ENCODE measurements at places on chromosomes 2 and 18. TPM values are rescaled to one million over a fixed set of nuclear protein-coding genes. Genes with fewer than 3 reads are reported as not detected.

DNA sequence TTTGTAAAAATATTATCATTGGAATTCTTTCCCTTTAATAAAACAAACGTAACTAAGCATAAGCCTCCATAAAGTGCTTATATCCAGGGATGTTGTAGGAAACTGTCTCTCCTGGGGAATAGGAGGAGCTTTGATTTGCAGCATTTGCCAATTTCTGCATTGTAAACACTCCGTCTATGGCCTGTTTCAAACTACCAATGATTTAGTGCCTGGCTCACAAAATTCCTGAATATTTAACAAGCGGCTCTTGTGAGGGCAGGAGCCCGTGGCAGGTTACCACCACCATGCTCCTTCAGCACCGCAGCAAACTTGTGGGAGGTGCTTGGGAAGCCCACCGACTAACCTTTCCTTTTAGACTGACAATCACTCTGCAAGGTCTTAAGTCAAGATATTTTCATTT is 520.3 kb downstream of the SOX11 start:
- H3K27me3 ChIP-seq = no peaks in the 10 kb centered on the region
- no peaks in the 10 kb centered on the region for H3K36me3 ChIP-seq
- H3K4me1 ChIP-seq = no peaks in the 10 kb centered on the region
- H3K4me3 ChIP-seq = no peak overlapping the region
- H3K27ac ChIP-seq = no peak overlapping the region

GRCh38 chr2:13308989-13309388 is 592.3 kb downstream of the TRIB2 start:
- H3K27ac ChIP-seq = no peak overlapping the region
- H3K36me3 ChIP-seq = no peaks in the 10 kb centered on the region
- no peaks in the 10 kb centered on the region for H3K27me3 ChIP-seq
- no peak overlapping the region for H3K4me3 ChIP-seq
- no peak for DNase-seq

GRCh38 chr2:149187057-149187456 is 143.3 kb upstream of the LYPD6 start:
- no peaks in the 10 kb centered on the region for H3K36me3 ChIP-seq
- H3K4me1 ChIP-seq = no peaks in the 10 kb centered on the region
- no peak overlapping the region for H3K4me3 ChIP-seq
- H3K27me3 ChIP-seq = no peaks in the 10 kb centered on the region

DNA sequence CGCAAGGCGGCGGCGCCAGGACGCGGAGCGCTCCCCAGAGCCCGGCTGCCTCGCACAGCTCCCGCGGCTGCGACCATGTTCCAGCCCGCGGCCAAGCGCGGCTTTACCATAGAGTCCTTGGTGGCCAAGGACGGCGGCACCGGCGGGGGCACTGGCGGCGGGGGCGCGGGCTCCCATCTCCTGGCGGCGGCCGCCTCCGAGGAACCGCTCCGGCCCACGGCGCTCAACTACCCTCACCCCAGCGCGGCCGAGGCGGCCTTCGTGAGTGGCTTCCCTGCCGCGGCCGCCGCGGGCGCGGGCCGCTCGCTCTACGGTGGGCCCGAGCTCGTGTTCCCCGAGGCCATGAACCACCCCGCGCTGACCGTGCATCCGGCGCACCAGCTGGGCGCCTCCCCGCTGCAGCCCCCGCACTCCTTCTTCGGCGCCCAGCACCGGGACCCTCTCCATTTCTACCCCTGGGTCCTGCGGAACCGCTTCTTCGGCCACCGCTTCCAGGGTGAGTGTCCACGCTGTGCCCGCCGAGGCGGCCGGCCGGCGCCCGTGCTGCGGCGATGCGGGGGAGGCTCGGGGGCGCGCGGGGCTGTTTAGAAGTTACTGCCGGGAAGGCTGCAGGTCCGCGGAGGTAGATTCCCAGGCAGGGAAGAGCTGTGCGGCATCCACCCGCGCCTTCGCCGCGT is 696 bp downstream of the EMX1 start:
- H3K36me3 ChIP-seq = no peaks in the 10 kb centered on the region
- peak overlapping the region; percentile 18 for H3K4me3 ChIP-seq
- peaks cover 89% of the 10 kb centered on the region for H3K27me3 ChIP-seq

GRCh38 chr2:12767541-12767940 is 50.8 kb downstream of the TRIB2 start:
- no peak overlapping the region for H3K4me3 ChIP-seq
- no peaks in the 10 kb centered on the region for H3K27me3 ChIP-seq
- DNase-seq = no peak

TEKT4 gene
- not detected for total RNA-seq

RIOK3 gene
- 82.3 TPM for total RNA-seq

ARHGAP28 gene
- total RNA-seq = 13.8 TPM

- no peak overlapping the region for H3K27ac ChIP-seq
- H3K4me1 ChIP-seq = no peaks in the 10 kb centered on the region
- DNase-seq = no peak
- no peak overlapping the region for H3K4me3 ChIP-seq
- no peaks in the 10 kb centered on the region for H3K36me3 ChIP-seq
- no peaks in the 10 kb centered on the region for H3K27me3 ChIP-seq
Observed at GRCh38 chr2:122481717-122482116, 726.3 kb downstream of the TSN start.

DNA sequence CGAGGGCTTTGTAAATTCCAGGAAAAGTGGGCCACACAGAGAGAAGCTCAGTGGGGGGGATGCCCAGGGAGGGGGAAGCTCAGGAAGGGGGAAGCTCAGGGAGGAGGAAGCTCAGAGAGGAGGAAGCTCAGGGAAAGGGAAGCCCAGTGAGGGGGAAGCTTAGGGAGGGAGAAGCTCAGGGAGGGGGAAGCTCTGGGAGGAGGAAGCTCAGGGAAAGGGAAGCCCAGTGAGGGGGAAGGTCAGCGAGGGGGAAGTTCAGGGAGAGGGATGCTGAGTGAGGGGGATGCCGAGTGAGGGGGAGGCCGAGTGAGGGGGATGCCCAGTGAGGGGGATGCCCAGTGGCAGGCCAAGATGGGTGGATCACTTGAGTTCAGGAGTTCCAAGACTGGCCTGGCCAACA is 821 bp upstream of the CHRNG start:
- peak; percentile 66 for DNase-seq
- no peaks in the 10 kb centered on the region for H3K4me1 ChIP-seq
- no peak overlapping the region for H3K27ac ChIP-seq
- H3K36me3 ChIP-seq = no peaks in the 10 kb centered on the region
- H3K4me3 ChIP-seq = no peak overlapping the region

GRCh38 chr2:142866426-142866825 is 11.0 kb upstream of the KYNU start:
- peaks cover 20% of the 10 kb centered on the region for H3K4me1 ChIP-seq
- no peak for DNase-seq
- no peak overlapping the region for H3K4me3 ChIP-seq
- no peaks in the 10 kb centered on the region for H3K27me3 ChIP-seq
- no peaks in the 10 kb centered on the region for H3K36me3 ChIP-seq

- H3K36me3 ChIP-seq = no peaks in the 10 kb centered on the region
- H3K4me1 ChIP-seq = no peaks in the 10 kb centered on the region
- no peak overlapping the region for H3K4me3 ChIP-seq
- no peak overlapping the region for H3K27ac ChIP-seq
- no peak for DNase-seq
- H3K27me3 ChIP-seq = no peaks in the 10 kb centered on the region
Observed at GRCh38 chr2:98895221-98895620, 40.8 kb downstream of the CRACDL start.

- H3K4me3 ChIP-seq = no peak overlapping the region
- no peak overlapping the region for H3K27ac ChIP-seq
- H3K4me1 ChIP-seq = no peaks in the 10 kb centered on the region
- no peak for DNase-seq
- H3K36me3 ChIP-seq = no peaks in the 10 kb centered on the region
- H3K27me3 ChIP-seq = no peaks in the 10 kb centered on the region
Observed at GRCh38 chr18:3305933-3306332, 44.0 kb downstream of the MYL12B start.

DNA sequence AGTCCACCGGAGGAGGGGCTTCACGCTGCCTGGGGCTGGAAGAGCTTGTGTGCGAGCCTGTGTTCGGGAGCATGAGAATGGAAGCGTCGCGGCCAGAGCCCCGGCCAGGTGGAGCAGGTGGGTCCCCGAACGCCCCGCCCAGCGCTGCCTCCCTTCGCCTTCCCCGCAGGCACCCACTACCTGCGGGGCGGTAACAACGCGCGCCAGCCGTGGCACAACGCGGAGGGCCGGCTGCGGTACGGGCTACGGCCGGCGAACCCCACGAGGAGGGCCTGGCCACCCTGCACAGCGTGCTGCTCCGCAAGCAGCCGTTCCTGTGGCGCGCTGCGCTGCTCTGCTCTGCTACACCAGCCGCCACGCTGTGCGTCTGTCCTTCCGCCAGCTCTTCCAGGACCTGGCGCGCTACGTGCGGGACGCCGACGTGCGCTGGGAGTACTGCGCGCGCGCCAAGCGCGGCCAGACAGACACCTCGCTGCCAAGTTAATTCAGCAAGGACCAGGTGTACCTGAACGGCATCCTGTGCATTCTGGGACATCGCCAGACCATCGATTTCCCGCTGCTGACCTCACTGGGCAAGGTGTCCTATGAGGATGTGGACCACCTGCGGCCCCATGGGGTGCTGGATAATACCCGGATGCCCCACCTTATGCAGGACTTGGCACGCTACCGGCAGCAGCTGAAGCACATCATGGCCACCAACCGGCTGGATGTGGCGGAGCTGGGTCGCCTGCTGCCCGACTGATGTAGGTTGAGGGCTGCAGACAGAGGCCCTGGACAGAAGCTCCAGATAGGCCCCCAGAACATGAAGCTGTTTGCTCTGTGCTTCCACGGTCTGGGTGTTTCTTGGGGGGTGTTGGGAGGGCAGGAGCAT is 200.6 kb downstream of the NAPG start:
- no peak overlapping the region for H3K27ac ChIP-seq
- H3K4me1 ChIP-seq = no peaks in the 10 kb centered on the region
- no peaks in the 10 kb centered on the region for H3K36me3 ChIP-seq
- no peak for DNase-seq
- H3K4me3 ChIP-seq = no peak overlapping the region

GRCh38 chr18:34330308-34330707 is 105.6 kb upstream of the NOL4 start:
- no peaks in the 10 kb centered on the region for H3K36me3 ChIP-seq
- no peak for DNase-seq
- no peaks in the 10 kb centered on the region for H3K27me3 ChIP-seq
- no peak overlapping the region for H3K4me3 ChIP-seq
- H3K4me1 ChIP-seq = no peaks in the 10 kb centered on the region

DNA sequence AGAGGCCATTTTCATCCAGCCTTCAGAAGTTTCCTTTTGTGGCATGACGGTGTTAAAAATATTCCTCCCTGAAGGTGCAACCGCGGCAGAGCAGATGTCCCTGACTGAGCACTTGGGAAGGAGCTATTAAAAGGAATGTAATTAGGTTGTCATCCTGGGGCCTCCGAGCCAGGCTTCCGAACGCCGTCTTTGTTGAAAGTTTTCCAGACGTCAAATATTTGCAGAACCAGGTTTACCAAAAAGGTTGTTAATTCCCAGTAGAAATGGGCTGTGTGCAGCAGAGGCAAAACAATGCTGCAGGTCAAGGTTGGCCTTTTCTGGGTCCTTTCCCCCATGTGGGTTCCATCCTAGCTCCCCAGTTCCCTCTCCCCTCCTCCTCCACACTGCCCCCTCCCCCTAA is 110.0 kb upstream of the STPG4 start:
- H3K4me3 ChIP-seq = no peak overlapping the region
- no peaks in the 10 kb centered on the region for H3K27me3 ChIP-seq
- H3K36me3 ChIP-seq = no peaks in the 10 kb centered on the region
- H3K27ac ChIP-seq = no peak overlapping the region

DNA sequence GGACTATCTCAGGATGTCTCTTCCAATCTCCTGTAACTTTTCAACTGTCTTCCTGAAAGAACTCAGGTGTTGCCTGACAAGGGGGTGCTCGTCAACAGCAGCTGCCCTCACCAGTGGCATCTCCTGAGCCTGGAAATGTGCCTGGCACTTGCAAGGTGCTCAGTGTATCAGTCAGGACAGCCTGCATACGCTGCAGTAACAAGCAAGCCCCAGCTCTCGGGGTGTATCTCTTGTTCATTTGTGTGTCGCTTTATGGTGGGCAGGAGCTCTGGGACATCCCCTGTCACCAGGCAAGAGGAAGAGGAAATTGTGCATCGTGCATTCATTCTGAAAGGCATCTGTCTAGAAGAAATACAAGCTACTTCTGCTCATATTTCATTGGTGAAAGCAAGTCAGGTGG is 263.1 kb downstream of the DCDC2C start:
- no peak overlapping the region for H3K4me3 ChIP-seq
- H3K4me1 ChIP-seq = no peaks in the 10 kb centered on the region
- H3K27ac ChIP-seq = no peak overlapping the region
- no peak for DNase-seq

GRCh38 chr18:36186461-36187192 is 670 bp upstream of the MOCOS start:
- H3K4me3 ChIP-seq = peak overlapping the region; percentile 74
- peaks cover 25% of the 10 kb centered on the region for H3K27me3 ChIP-seq
- peak; percentile 80 for DNase-seq
- no peak overlapping the region for H3K27ac ChIP-seq
- H3K4me1 ChIP-seq = peaks cover 33% of the 10 kb centered on the region
- no peaks in the 10 kb centered on the region for H3K36me3 ChIP-seq

- H3K4me3 ChIP-seq = no peak overlapping the region
- H3K27me3 ChIP-seq = no peaks in the 10 kb centered on the region
- no peaks in the 10 kb centered on the region for H3K36me3 ChIP-seq
Observed at GRCh38 chr2:174846941-174847938, 83.0 kb upstream of the CHRNA1 start.

DNA sequence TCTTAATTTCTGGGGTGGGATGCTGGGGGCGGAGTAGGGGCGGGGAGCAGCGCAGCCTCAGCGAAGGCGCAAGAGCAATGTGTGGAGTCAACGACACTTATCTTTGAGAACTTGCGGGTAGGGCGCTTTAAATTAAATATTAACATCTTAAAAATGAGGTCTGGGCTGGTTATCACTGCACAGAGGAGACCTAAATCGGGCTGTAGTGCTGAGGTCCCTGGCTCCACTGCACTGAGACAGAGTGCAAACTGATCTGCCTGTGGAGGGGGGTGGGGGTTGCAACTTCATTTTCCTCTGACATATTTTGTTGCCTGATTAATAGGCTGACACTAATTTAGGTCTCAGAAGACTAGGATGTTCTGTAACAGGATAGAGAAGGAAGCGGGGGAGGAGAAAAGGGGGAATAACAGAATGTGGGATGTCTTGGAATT is 253.0 kb upstream of the FANCL start:
- H3K27ac ChIP-seq = no peak overlapping the region
- no peak overlapping the region for H3K4me3 ChIP-seq
- H3K36me3 ChIP-seq = no peaks in the 10 kb centered on the region
- H3K4me1 ChIP-seq = no peaks in the 10 kb centered on the region

GRCh38 chr2:236659758-236660150 is 90.1 kb downstream of the ACKR3 start:
- H3K4me3 ChIP-seq = no peak overlapping the region
- DNase-seq = no peak
- H3K27ac ChIP-seq = no peak overlapping the region
- peaks cover 4% of the 10 kb centered on the region for H3K27me3 ChIP-seq
- no peaks in the 10 kb centered on the region for H3K36me3 ChIP-seq
- H3K4me1 ChIP-seq = no peaks in the 10 kb centered on the region

CSRNP3 gene
- 4.8 TPM for total RNA-seq

DNA sequence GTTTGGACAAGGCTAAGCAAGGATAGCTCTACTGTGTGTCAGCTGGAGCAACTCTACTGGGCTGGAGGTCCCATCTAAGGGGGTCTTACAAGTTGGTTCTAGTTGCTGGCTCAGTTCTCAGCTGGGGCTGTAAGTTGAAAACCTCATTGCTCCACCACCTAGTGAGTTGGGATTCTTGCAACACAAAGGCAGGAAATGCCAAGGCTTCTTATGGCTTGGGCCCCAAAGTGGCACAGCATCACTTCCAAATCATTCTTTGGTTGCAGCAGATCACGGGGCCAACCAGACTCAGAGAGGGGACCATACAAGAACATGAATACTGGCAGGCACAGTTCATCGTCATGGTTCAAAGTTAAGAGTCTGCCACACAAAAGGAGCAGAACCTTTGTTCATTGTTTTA is 332.7 kb downstream of the LRRTM1 start:
- H3K36me3 ChIP-seq = no peaks in the 10 kb centered on the region
- H3K27ac ChIP-seq = no peak overlapping the region
- H3K27me3 ChIP-seq = no peaks in the 10 kb centered on the region
